ENCODE measurements at places on chromosomes 7 and 10. TPM values are rescaled to one million over a fixed set of nuclear protein-coding genes. Genes with fewer than 3 reads are reported as not detected.

LDB3 gene
- total RNA-seq, result 2.2 TPM

DNA sequence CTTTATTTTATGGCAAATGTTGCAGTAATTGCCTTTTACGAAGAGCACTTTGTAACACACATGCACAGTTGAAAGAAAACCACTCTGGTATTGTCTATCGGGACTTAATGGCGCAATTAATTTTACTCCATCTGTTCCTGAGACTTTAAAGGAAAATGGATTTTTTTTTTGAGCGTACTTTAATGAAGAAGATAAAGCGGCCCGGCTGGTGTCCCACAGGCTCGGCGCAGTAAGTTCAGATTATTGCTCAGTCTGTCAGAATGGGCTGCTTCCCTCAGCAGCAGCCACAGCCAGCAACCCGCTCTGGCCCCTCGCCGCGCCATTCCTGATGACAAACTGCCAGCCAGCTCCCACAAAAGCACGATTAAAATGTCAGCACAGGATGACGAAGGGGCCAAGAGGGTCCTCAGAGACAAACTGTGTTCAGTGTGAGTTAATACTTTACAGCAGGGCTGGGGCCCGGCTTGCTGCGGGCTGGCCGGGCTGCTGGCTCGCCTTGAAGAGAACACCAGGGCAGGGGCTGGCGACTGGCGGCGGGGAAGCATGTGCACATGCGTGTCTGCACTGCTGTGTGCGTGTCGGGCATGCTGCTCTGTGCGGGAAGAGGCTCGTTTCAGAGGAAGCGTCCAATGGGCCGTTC is 501.0 kb upstream of the GALNT17 start:
- DNase-seq, result no peak

- no peak for DNase-seq
Observed at GRCh38 chr10:22669163-22669711, 45.1 kb downstream of the PIP4K2A start.

AMZ1 gene
- total RNA-seq, result 0.47 TPM

CYP26A1 gene
- not detected for total RNA-seq

- DNase-seq, result no peak
Observed at GRCh38 chr7:97002555-97003261, 2.6 kb upstream of the DLX6 start.

GRCh38 chr7:114786455-114786854 is 135.4 kb upstream of the MDFIC start:
- DNase-seq, result no peak

DENND2A gene
- total RNA-seq, result 19.0 TPM

MINDY3 gene
- total RNA-seq, result 30.2 TPM
